Stimulated activated naive CD4-positive, alpha-beta T cell treated with Interleukin-2 at 50 U/mL for 16 hours (primary cell): ENCODE measurements at places on chromosomes 2 and 18.

GRCh38 chr2:16247326-16248122 lies 307.2 kb downstream of the MYCN start:
- DNase-seq: no peak

GRCh38 chr2:96158554-96158940 lies 13.3 kb upstream of the DUSP2 start:
- no peak for DNase-seq

- DNase-seq: no peak
Observed at GRCh38 chr2:121469356-121469755, 61.3 kb upstream of the RNU4ATAC start.

- DNase-seq: no peak
Observed at GRCh38 chr2:211762479-211762878, 776.1 kb downstream of the ERBB4 start.

DNA sequence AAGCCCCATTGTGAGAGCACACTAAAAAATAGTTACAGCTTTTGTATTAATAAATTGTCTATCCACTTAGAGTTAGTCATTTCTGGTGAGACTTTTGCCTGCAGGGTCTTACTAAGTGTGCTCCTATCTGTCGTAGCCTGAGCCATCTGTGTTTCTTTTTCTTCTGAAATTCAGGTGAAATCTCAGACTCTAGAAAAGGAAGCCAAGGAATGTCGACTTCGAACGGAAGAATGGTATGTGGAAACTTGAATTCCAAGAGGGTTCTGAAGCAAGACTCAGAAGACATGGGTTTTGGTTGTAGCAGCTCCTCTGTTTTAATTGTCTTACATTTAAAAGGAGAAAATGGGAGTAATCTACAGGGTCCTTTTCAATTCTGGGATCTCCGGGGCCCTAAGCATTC lies 70.0 kb upstream of the STON1 start:
- DNase-seq: no peak

- no peak for DNase-seq
Observed at GRCh38 chr18:36600548-36600947, 228.3 kb downstream of the TPGS2 start.

GRCh38 chr18:12742453-12742852 lies 39.6 kb downstream of the PSMG2 start:
- DNase-seq: no peak
